ENCODE measurements at places on chromosomes 6 and 20. TPM values are rescaled to one million over a fixed set of nuclear protein-coding genes. Genes with fewer than 3 reads are reported as not detected.

DNA sequence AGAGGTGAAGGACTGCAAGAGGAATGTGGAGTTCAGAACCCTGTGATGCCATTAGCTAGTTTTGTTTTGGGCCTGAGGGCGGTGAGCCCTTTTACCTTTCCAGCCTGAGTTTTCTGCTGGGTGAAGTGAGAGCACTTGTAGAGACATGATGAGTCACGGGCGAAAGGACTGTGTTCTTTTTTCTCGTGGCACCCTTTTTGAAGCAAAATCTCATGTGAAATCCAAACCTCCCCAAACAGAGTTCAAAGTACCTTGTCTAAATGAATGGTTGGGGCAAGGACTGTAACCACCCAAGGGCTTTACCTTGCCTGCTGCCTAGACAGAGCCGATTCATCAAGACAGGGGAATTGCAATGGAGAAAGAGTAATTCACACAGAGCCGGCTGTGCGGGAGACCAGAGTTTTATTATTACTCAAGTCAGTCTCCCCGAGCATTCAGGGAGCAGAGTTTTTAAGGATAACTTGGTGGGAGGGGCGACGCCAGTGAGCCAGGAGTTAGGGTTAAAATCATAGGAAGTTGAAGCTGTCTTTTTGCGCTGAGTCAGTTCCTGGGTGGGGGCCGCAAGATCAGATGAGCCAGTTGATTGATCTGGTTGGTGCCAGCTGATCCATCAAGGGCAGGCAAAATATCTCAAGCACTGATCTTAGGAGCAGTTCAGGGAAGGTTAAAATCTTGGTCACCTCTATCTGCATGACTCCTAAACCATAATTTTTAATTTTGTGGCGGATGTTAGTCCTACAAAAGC is 25.8 kb downstream of the SAMD5 start:
- DNase-seq = no peak

DNA sequence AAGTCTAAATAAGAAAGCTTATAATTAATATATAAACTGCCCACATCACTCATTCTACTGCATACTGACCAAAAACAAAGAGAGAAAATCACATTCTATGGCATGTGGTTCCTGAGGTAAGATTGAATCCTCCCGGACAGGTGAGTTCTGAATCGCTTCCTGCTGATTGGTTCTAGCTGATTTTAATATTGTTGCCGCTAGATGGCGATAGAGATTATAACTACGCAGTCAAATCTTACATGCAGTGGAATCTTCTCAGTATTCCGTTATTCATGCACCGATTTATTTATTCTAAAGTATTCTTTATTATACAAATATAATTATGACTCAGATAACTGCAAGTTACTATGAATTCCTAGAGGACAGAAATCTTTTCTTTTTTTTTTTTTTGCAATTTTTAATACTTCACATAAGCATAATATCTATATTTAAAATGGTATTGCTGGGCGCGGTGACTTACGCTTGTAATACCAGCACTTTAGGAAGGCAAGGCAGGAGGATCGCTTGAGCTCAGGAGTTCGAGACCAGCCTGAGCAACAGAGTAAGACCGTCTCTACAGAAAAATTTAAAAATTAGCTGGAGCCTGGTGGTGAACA is 24.2 kb upstream of the TMX4 start:
- DNase-seq = peak; percentile 21

The SLC22A16 gene
- total RNA-seq = not detected

DNA sequence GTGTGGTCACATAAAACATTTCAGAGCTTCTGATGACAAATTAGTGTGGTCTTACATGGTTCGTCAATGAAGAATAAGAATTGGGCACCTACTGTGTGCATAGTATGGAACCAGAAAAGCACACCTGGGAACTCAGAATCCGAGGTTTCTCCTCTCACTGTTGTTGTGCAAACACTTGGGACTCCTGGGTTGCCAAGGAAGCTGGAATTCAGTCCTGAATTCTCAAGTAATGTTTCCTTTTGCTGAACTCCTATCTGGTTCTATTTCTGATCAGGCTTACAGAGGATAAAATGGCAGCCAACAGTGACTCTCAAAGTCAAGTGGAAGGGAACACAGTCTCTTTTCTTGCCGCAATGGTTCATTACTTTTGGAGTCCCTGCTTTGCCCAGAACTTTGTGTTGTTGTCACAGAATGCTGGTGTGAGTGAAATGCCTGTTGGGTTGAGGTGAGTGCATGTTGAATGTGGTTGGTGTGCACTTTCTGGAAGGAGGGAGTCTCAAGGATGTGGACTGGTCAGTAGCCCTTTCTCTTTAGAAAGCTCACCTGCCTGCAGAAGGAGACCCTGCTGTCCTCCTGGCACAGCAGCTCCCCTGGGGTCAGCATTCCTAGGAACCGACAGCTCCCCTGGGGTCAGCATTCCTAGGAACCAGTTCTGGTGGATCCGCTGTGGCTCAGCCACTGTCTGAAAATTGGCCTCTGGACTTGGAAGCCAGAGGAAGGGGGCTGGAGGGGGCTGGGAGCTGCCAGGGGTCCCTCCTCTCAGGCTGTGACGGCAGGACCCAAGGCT is 1.4 kb downstream of the UNC93A start:
- no peak for DNase-seq

DNA sequence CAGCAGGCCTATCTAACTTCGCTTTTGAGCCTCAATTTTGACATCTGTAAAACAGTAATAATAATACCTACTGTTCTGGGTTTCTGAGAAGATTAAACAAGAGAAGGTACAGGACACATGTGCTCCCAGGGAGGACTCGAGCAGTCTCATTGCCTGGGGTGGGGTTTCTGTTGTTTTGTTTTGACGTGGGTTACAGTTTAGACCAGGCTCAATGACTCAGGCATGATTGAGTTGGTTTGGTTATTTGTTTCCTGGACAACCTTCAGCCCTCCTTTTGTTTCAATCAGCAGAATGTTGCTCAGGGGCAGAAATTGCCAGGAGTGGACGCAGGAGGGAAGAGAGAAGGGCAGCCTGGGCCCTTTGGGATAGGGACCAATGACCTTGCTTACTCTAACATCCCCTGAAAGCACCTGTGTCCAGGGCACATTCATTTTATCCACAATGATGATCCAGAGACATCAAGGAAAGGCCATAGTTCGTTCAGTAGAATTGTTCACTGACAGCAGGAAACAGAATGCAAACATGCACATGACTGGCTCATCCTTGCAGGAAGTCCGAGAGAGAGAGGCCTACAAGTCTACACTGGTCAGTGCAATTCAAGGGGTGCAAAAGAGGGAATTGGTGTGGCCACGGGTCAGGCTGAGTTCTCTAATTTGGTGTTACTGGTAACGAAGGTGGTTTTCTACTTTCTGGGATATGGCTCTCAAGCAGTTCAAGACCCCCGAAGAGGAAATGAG is 74.5 kb upstream of the MRPS10 start:
- peak; percentile 83 for DNase-seq

- peak; percentile 49 for DNase-seq
Measured at GRCh38 chr6:134816780-134817179, 133.1 kb downstream of the ALDH8A1 start.

DNA sequence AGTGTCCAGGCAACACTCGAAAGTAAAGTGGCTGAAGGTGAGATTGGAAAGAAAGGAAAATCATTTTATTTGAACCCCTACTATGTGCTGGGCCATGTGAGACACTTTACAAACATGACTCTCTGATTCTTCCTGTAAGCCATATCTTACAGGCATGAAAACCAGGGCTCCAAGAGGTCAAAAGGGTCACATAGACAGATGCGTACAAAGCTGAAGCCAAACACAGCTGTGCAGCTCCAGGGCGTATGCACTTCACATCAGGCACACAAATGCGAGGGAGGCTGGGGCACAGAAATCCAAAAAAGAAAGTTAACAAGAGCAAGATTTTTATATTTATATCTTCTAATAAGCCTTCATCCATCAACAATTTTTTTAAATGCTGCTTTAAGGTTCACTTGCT is 176.5 kb downstream of the PHACTR1 start:
- DNase-seq = no peak

GRCh38 chr20:50227506-50227905 is 36.9 kb downstream of the CEBPB start:
- no peak for DNase-seq

- DNase-seq = peak; percentile 96
Measured at GRCh38 chr20:53899351-53900167, 170.8 kb downstream of the BCAS1 start.

GRCh38 chr20:26163890-26164289 is 467.2 kb upstream of the ZNF337 start:
- peak; percentile 65 for DNase-seq

GRCh38 chr6:108446629-108447150 is 114.0 kb upstream of the FOXO3 start:
- no peak for DNase-seq

GRCh38 chr6:169975286-169975685 is 223.9 kb downstream of the ERMARD start:
- DNase-seq = no peak

DNA sequence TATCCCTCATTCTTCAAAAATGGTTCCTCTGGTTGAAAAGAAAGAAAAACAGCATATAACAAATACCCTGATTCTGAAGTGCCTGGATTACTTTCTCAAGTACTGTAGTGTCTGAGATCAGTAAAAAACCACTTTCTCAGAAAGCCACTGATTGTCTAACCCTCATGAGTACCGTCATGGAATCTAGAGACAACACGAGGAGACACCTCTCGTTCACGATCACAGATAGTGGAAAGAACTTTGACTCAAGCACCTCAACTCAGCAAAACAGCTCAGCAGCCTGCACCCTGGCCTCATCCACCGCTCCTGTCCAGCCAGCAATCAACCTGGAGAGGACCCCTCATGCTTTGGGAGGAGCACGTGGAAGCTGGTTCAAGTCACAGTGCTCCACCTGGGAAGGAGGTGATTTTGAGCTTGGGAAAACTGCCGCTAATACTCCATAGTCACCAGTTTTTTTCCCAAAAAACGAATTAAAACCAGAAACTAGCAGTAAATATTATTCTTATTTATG is 1.0 kb downstream of the SCML4 start:
- no peak for DNase-seq

DNA sequence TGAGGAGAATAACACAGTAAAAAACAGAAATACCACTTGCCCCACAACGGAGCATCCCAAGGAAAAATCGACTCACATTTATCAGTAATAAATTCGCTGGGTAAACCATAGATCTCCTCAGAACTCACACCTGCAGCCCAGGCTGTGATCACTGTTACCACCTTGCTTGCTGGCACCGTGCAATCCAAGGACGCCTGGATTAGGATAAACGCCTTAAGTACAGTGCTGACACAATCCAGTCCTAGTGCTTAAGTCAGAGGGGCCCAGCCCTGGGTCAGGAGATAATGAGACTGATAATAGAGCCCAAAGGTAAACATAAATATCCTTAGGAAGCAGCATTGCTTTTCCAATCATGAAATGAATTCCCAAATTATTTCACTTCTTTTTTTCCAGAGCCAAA is 62.5 kb downstream of the EPB41L2 start:
- DNase-seq = no peak

DNA sequence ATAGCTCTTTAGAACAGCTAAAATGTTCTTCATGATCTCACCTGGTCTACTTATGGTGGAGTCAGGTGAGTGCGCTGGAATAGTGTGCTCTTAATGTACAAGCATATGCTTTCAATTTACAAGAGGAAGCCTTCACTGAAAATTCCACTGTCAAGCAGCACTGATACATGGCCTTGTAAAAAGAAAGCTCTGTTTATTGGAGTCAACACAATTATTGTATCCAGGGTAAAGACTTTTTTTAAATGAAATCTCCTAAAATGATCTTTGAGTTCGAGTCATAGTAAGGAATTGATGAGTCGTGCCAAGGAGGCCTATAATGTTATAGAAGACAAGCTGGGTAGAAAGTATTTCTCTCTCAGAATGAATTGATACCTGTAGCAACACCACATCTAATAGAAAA is 41.6 kb upstream of the CARMIL1 start:
- no peak for DNase-seq
